ENCODE measurements at places on chromosomes 16 and 17.

DNA sequence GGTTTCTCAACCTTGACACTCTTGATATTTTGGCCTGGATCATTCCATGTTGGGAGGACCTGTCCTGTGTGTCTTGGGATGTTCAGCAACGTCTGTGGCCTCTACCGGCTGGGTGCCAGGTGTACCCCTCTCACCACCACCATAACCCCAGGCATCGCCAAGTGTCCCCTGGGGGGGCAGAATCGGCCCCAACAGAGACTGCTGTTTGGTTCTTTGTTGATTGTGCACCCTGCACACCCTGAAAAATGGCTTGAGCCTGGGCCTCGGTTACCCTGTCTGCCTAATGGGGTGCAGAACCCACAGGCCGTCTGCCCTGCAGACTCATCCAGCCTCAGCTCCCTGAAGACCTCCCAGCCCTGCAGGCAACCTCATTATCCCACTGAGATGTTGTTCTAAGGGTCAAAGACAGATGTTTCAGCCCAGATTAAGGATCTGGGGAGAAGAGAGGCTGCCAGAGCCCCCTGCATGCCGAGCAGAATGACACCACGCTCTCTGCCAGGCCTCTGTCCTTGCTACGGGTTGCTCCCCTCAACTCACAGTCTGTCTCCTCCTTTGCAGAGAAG, 9.2 kb downstream of the CACNG1 start:
- DNase-seq = no peak

DNA sequence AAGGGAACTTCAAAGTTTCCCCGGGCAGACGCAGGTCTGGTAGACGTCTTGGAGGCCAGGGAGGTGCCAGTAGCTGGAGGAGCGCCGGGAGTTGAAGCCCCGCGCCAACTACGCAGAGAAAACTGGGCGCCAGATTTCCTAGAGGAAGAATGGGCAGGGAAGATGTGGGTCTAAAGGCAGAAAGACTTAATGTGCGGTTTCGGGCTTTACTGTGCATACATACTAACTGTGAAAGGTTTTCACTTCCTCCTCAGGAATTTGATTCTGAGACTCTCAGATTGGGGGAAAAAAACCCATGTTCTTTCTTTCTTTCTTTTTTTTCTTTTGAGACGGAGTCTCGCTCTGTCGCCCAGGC, 331 bp upstream of the ZNF287 start:
- no peak for DNase-seq

DNA sequence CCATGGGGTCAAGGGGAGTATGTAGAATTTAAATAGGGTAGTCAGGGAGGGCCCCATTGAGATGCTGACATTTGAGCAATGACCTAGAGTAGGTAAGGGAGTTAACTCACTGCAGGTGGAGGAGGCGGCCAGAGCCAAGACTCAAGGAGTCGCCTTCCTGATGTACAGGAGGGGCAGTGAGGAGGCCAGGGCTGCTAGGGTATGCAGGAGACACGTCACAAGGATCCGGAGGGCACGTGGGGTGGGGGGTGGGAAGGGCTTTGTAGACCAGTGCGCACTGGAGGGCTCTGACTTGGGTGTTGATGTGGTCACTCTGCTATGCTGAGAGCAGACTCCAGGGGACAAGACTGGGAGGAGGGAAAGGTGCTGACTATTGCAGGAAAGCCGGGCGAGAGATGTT, 37.5 kb downstream of the SPECC1 start:
- no peak for DNase-seq

GRCh38 chr16:84138824-84139627, 6.0 kb downstream of the HSDL1 start:
- DNase-seq = peak; percentile 31

- no peak for DNase-seq
Observed at GRCh38 chr17:48472411-48473281, 42.6 kb upstream of the SKAP1 start.

DNA sequence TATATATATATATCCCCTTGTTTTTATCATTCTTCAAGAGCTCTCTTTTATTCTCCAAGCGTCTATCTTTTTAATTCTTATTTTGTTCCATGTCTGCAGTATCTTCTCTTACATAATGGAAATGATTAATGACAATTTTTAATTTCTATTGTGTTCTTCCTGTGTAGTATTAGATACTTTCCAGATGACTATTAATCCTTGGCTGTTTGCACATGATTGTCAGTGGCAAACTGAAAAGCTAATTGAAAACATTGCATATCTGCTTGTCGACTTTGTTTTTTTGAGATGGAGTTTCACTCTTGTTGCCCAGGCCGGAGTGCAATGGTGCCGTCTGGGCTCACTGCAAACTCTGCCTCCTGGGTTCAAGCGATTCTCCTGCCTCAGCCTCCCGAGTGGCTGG, 124.7 kb downstream of the BCAS3 start:
- DNase-seq = no peak

DNA sequence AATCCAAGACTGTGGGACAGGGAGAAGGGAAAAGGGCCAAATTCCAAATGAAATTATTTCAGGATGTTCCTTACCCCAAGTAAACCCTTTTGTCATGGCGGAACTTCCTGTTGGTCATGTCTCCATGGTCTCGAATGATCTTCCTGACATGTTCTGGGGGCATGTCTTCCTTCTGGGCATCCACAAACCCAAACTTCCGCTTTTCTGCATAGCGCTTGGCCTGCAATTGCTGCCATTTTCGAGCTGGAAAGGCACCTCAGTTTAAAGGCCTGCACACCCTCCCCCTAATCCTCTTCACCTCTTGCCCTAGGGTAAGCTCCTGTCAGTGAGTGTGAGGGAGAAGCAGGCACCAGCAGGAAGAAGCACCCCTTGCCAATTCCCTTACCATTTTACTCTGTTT, 1.2 kb downstream of the PRPF8 start:
- no peak for DNase-seq

DNA sequence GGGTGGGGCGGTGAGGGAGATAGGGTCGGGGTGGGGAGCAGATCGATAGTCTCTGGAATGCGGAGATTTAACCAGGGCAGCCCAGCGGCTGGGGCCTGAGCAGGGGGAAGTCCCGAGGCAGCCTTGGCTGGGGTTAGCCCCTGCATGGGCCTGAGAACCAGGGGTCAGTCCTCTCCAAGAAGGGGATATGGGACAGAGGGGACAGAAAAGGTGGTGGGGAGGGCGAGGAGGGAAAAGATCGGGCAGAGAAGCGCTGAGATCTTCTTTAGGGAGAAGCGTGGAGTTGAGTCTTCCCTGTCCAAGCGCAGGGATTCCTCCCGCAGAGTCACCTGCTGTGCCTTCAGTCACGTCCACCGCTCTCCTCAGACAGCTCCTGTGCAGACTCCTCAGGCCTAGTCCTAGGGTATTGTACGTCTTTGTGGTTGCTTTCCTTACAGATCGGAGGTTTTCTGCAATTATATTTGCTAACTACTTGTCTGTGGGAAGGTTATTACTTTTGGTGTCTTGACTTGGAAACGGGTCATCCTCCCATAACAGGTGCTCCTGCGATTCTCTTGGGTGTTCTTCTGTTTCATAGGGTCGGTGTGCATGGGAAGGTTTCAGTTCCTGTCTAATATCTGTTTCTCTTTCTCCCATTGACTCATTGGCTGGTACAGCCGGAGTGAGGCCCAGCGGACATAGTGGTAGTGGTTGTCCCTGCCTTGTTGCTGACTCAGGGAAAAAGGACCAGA, 952 bp downstream of the CD300A start:
- no peak for DNase-seq

DNA sequence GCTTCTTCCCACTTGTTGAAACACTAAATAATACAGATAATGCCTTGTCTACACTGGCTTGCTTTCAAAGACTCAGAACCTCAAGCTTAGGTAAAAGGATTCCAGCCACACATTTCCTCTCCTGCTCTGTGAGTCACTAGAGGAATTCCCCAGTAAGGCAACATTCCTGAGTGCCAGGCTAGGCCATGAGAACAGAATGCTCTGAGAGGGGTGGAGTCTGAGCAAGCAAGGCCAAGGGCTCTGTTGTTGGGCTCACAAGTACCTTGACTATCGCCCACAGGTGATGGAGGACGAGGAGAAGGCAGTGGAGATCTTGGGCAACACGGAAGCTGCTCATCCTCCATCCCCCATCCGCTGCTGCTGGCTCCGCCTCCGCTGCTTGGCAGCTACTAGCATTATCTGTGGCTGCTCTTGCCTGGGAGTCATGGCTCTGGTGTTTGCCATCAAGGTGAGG, 6.7 kb upstream of the PHKG2 start:
- DNase-seq = no peak

DNA sequence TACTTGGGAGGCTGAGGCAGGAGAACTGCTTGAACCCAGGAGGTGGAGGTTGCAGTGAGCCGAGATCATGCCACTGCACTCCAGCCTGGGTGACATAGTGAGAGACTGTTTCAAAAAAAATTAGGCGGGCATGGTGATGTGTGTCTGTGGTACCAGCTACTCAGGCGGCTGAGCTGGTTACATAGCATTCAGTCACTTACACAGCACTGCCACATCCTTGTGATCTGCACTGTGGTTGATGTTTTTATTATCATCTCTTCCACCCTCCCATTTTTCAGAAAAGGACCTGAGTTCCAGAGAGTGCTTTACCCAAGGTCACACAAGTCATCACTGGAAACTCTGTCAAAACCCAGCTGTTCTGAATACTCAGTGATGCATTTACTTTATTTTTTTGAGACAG, 14.8 kb upstream of the KPNB1 start:
- no peak for DNase-seq

GRCh38 chr17:79395066-79395465, 215.8 kb downstream of the RBFOX3 start:
- no peak for DNase-seq

DNA sequence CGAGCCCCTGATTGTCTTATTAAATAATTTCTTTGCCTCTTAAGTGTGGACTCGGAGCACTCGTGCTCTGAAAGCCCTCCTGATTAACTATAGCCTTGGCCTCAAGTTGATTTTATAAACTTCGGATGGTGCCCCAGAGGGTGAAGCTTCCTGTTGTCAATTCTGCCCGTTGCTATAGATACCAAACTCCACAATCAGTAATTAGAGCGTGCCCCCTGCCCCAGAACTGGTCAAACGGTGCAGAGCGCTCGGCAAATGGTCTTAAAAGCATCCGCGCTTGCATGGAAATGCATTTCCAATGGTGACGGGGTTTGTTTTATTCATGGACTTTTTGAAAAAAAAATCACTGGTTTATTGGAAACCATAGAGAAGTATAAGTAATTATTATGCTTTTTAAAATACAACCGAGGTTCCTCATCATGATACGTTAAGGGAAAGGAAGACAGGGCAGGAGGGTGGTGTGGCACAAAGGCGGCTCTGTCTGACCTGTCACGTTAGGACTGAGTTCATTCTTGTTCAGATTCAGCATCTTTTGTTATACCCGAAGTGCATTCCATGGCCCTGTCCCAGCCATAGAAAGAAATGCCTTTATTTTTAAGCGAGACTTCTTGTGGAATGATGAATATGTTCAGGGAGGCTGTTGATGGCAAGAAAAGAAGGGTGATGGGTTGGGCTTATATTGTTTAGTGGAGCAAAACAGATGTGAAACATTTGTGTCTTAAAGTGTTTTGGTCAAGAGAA, 476.4 kb downstream of the MAF start:
- DNase-seq = no peak

DNA sequence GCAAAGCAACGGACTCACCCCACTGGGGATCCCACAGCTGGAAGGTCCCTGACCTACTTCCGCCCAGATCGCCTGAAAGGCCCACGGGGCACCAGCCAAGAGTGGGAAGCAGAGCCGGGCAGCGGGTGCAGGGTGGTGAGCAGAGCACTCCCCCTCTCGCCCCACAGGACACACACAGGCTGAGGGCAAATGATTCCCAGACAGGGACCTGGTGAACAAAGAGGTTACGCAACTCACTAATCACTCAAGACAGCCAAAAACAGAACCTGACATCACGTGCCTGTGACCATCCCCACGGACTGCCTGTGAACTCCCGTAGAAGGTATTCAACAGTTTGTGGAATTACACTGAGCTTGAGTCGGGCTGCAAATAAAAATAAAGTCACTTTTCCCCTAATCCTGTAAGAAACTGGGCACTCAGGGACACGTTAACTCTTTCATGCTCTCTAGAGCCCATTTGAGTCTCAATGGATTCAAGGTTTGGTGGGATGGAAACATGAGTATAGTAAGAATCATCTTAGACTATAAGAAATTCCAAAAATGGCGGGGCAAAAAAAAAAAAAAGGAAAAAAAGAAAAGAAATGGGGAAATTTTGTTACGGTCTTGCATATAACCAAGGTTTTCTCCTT, 396.1 kb downstream of the SOX9 start:
- no peak for DNase-seq

- no peak for DNase-seq
Observed at GRCh38 chr17:20914658-20915057, 128.2 kb downstream of the USP22 start.

- no peak for DNase-seq
Observed at GRCh38 chr17:77942112-77942988, 16.2 kb upstream of the TNRC6C start.

- DNase-seq = no peak
Observed at GRCh38 chr16:82282662-82283061, 112.6 kb upstream of the MPHOSPH6 start.

- DNase-seq = no peak
Observed at GRCh38 chr16:30649725-30650368, 913 bp upstream of the PRR14 start.

Data from stimulated activated CD4-positive, alpha-beta T cell treated with anti-CD3 and anti-CD28 coated beads, Interleukin-12 subunit alpha, Interleukin-12 subunit beta, amount 100 ng/mL, for 48 hours (primary cell).